T-helper 2 cell treated with Interferon-gamma antibody and Interleukin-4, amounts not matched to agents 5 μg/mL and 100 μg/mL, for 36 hours (primary cell): ENCODE measurements at places on chromosomes 7 and 10.

GRCh38 chr7:3981281-3981680 is 680.2 kb downstream of the SDK1 start:
- H3K4me3 ChIP-seq, result no peak overlapping the region
- no peaks in the 10 kb centered on the region for H3K4me1 ChIP-seq
- no peak for DNase-seq
- H3K27ac ChIP-seq, result no peak overlapping the region
- no peaks in the 10 kb centered on the region for H3K27me3 ChIP-seq
- H3K36me3 ChIP-seq, result no peaks in the 10 kb centered on the region

DNA sequence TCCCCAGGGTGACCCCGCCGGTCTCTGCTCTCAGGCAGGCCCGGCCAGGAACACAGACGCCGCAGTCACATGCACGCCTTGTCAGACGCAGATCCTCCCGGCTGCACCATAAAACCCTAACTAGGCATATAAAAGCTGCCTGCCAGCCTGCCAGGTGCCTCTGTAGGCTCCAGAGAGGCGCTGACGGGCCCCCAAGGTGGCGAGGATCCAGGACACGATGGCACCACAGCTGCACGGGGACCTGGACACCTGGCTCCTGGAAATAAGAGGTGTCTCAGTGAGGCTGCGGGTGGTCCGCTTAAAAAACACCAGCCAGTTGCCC is 21.9 kb upstream of the GDF10 start:
- no peak overlapping the region for H3K4me3 ChIP-seq
- peaks cover 2% of the 10 kb centered on the region for H3K27me3 ChIP-seq
- no peak for DNase-seq
- H3K27ac ChIP-seq, result no peak overlapping the region

- H3K36me3 ChIP-seq, result no peaks in the 10 kb centered on the region
- peaks cover 13% of the 10 kb centered on the region for H3K4me1 ChIP-seq
- H3K27ac ChIP-seq, result no peak overlapping the region
- no peak for DNase-seq
- H3K4me3 ChIP-seq, result no peak overlapping the region
Measured at GRCh38 chr10:77892761-77893160, 33.8 kb downstream of the DLG5 start.

GRCh38 chr10:83073472-83073871 is 1065.8 kb upstream of the GHITM start:
- no peak overlapping the region for H3K4me3 ChIP-seq
- no peak for DNase-seq
- H3K36me3 ChIP-seq, result no peaks in the 10 kb centered on the region

- no peak overlapping the region for H3K27ac ChIP-seq
- H3K4me3 ChIP-seq, result no peak overlapping the region
- peaks cover 52% of the 10 kb centered on the region for H3K36me3 ChIP-seq
- peaks cover 2% of the 10 kb centered on the region for H3K4me1 ChIP-seq
- DNase-seq, result no peak
Measured at GRCh38 chr7:32865448-32866030, 26.0 kb downstream of the KBTBD2 start.

DNA sequence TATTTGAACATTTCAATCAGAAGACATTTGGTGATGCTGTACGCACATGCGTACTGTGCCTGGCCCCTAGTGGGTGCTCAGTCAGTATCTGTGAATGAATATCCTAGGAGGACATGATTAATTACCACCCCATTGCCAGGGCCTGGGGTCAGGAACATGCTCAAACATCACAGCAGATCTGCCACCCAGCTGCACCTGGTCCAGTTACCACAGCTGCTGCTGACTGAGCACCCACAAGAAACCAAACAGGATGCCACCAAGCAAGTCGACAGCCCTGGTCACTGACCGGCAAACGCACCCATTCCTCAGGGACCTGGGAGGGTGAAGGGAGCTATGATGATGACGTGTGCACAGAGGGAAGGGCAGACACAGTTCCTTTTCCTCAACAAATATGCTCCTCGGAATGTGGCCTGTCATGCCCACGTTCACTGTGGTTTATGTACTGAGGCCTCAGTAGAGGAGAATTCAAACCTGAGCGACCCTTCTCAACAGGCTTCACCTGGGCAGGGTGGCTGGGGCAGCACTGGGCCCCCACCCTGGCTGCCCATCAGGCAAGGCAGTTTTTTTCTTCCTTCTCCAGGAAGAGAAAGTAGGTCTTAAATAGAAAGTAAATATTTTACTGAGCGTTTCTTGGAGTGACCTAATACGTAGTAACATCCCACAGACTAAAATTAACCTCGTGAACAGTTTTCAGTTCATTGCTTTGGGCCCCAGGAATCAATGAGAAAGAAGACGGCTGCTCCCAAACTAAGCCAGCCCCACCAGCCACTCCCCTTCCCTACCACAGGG is 13.4 kb downstream of the CTBP2 start:
- no peak overlapping the region for H3K4me3 ChIP-seq
- H3K36me3 ChIP-seq, result no peaks in the 10 kb centered on the region
- no peak overlapping the region for H3K27ac ChIP-seq
- DNase-seq, result no peak

- H3K27ac ChIP-seq, result no peak overlapping the region
- no peak overlapping the region for H3K4me3 ChIP-seq
- peaks cover 7% of the 10 kb centered on the region for H3K4me1 ChIP-seq
- H3K36me3 ChIP-seq, result no peaks in the 10 kb centered on the region
- no peak for DNase-seq
Measured at GRCh38 chr7:37918526-37918925, 1.9 kb upstream of the SFRP4 start.

GRCh38 chr7:40969641-40970040 is 733.2 kb downstream of the INHBA start:
- no peaks in the 10 kb centered on the region for H3K27me3 ChIP-seq
- no peak overlapping the region for H3K27ac ChIP-seq
- H3K4me3 ChIP-seq, result no peak overlapping the region
- H3K36me3 ChIP-seq, result no peaks in the 10 kb centered on the region
- H3K4me1 ChIP-seq, result no peaks in the 10 kb centered on the region
- DNase-seq, result no peak
